Activated naive CD4-positive, alpha-beta T cell treated with anti-CD3 and anti-CD28 coated beads, Interleukin-2, amount 10 ng/mL, durations not matched to agents 7 days and 5 days (primary cell): ENCODE measurements at places on chromosomes 3 and 15.

- peaks cover 10% of the 10 kb centered on the region for H3K4me1 ChIP-seq
- no peaks in the 10 kb centered on the region for H3K36me3 ChIP-seq
- H3K27me3 ChIP-seq, result peaks cover 50% of the 10 kb centered on the region
- DNase-seq, result no peak
- H3K4me3 ChIP-seq, result no peak overlapping the region
These were observed 261.4 kb upstream of the HES1 start for GRCh38 chr3:193874512-193874911.

DNA sequence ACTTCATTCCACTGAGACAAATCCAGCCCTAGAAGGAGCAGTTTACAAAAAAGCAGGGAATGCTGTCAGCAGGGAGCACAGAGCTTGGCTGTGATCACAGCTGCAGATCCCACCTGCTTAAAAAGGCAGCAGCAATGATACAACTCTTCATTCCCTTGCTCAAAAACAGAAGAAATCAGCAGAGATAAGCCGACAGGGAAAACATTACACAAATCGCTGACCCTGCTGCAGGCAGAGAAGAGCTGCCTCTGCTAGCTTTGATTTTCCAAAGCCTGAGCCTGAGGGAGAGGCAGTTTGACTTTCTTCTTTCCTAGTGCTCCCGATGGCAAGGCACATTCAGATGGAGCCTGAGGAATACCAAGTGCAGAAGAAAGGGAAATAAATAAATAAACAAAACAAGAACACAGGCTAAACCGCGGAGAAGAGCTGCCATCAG, 80.2 kb downstream of the SHQ1 start:
- no peak overlapping the region for H3K27ac ChIP-seq
- no peak for DNase-seq
- peaks cover 14% of the 10 kb centered on the region for H3K36me3 ChIP-seq
- H3K4me3 ChIP-seq, result no peak overlapping the region
- peaks cover 4% of the 10 kb centered on the region for H3K4me1 ChIP-seq
- no peaks in the 10 kb centered on the region for H3K27me3 ChIP-seq

GRCh38 chr3:67898916-67899315, 244.5 kb upstream of the SUCLG2 start:
- no peaks in the 10 kb centered on the region for H3K27me3 ChIP-seq
- no peak overlapping the region for H3K27ac ChIP-seq
- H3K4me3 ChIP-seq, result no peak overlapping the region
- no peaks in the 10 kb centered on the region for H3K36me3 ChIP-seq
- no peaks in the 10 kb centered on the region for H3K4me1 ChIP-seq

DNA sequence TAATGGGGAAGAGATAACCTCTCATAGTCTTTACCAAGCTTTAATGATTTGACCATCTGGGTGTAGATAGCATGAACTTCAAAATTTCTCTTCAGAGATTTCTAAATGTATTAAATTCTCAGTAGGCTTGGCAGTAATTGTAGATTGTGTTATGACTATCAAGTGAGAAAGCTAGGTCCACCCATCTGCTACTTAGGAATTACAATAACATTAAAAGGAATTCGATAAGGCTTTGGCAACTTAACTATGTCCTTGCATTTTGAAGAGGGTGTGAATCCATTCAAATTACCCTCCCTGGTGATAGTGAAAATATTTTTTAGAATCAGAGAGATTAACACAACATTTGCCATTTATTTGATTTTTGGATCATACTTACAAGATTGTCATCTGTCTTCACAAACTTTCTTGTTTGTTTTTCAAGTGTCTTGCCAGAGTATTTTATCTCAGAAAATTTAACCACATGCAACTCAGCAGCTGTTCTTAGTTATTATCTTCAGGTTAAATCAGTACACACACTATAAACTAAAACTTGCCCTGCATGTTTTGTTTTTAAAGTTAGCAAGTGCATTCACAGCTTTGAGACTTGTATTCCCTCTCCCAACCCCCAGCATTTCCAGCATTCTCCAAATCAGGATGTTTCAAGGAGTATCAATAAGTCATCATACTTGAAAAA, 69.6 kb upstream of the COL8A1 start:
- H3K4me3 ChIP-seq, result no peak overlapping the region
- H3K27me3 ChIP-seq, result no peaks in the 10 kb centered on the region
- H3K36me3 ChIP-seq, result no peaks in the 10 kb centered on the region
- H3K4me1 ChIP-seq, result no peaks in the 10 kb centered on the region
- H3K27ac ChIP-seq, result no peak overlapping the region

- DNase-seq, result no peak
- no peak overlapping the region for H3K4me3 ChIP-seq
- no peaks in the 10 kb centered on the region for H3K27me3 ChIP-seq
- H3K27ac ChIP-seq, result no peak overlapping the region
- H3K4me1 ChIP-seq, result no peaks in the 10 kb centered on the region
- no peaks in the 10 kb centered on the region for H3K36me3 ChIP-seq
These were observed 637.7 kb upstream of the TBL1XR1 start for GRCh38 chr3:177835008-177835407.

DNA sequence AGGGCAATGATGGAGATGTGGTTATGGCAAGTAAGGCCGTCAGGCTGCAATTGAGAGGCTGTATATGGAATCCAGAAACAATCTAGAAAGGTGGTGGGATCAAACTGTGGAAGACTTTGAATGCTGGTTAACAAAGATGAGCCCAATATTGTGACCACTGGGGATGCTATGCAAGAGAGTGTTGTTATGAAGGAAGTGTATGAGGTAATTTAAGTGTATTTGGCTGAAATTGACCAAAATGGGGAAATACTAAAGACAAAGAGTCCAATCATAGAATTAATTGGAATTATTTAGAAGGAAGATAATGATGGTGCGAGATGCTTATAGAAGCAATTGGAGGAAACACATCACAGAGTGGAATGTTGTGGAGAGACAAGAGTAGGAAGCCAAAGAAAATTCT, 24.5 kb downstream of the BTLA start:
- no peaks in the 10 kb centered on the region for H3K27me3 ChIP-seq
- peaks cover 70% of the 10 kb centered on the region for H3K4me1 ChIP-seq
- peaks cover 85% of the 10 kb centered on the region for H3K36me3 ChIP-seq
- H3K27ac ChIP-seq, result peak overlapping the region; percentile 17

GRCh38 chr3:58202917-58203360, 7.8 kb downstream of the DNASE1L3 start:
- H3K27me3 ChIP-seq, result peaks cover 51% of the 10 kb centered on the region
- H3K36me3 ChIP-seq, result no peaks in the 10 kb centered on the region
- no peak for DNase-seq

- DNase-seq, result no peak
- no peaks in the 10 kb centered on the region for H3K4me1 ChIP-seq
- H3K4me3 ChIP-seq, result no peak overlapping the region
These were observed 24.4 kb downstream of the TP63 start for GRCh38 chr3:189655617-189656016.

DNA sequence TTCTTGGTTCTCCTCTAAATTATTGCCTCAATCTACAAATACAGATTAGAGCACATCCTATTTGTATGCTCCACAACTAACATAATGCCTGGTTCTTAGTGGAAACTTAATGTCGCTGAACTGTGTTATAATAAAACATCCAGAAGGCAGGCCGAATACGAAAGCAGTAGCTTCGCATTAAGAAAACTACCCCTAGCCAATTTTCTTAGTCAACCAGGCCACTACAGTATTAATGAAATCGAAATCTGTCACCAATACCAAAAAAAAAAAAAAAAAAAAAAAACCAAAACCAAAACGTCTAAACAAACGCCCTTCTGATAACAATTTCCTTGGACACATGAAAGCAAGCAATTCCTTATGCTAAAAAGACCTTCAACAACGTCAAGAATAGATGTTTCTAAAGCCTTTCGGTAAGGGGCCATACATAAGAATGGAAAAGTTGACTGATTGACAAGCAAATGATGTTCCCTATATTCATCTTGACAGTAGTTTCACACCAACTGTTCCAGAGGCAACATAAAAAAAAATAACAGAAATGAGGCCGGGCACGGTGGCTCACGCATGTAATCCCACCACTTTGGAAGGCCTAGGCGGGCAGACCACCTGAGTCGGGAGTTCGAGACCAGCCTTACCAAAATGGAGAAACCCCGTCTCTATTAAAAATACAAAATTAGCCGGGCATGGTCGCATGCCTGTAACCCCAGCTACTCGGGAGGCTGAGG, 1.3 kb downstream of the DENND6A start:
- peaks cover 49% of the 10 kb centered on the region for H3K4me1 ChIP-seq
- H3K27ac ChIP-seq, result peak overlapping the region; percentile 97
- peaks cover under 1% of the 10 kb centered on the region for H3K27me3 ChIP-seq
- peak overlapping the region; percentile 81 for H3K4me3 ChIP-seq

- no peak overlapping the region for H3K4me3 ChIP-seq
- no peak for DNase-seq
These were observed 6.9 kb downstream of the ISL2 start for GRCh38 chr15:76343313-76343996.

GRCh38 chr3:4297486-4297885, 5.7 kb upstream of the SETMAR start:
- peaks cover 3% of the 10 kb centered on the region for H3K36me3 ChIP-seq
- DNase-seq, result no peak
- no peak overlapping the region for H3K27ac ChIP-seq
- H3K4me3 ChIP-seq, result no peak overlapping the region
- H3K4me1 ChIP-seq, result peaks cover 4% of the 10 kb centered on the region

DNA sequence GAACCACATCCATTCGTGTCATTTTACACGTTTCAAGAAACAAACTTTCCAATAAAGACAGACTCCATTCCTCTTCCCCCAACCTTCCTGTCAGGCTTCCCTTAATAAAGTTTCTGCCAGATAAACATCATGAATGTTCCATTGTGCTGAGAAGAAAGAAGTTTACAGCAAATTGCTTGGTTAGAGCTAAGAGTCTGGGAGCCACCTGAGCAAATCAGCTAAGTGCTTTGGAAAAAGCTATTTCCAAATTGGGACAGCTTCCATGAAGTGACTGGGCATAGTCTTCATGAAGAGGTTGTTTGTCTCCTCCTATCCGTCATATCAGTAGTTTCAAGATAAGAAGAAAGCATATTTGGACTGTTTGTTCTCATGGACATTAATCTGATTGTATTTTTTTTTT, 77.0 kb downstream of the MAGI1 start:
- no peaks in the 10 kb centered on the region for H3K4me1 ChIP-seq
- no peaks in the 10 kb centered on the region for H3K36me3 ChIP-seq
- H3K4me3 ChIP-seq, result no peak overlapping the region
- H3K27ac ChIP-seq, result no peak overlapping the region

GRCh38 chr3:191353022-191353777, 22.9 kb upstream of the UTS2B start:
- no peak for DNase-seq
- no peaks in the 10 kb centered on the region for H3K4me1 ChIP-seq
- no peaks in the 10 kb centered on the region for H3K27me3 ChIP-seq
- no peak overlapping the region for H3K4me3 ChIP-seq
- H3K36me3 ChIP-seq, result no peaks in the 10 kb centered on the region
- H3K27ac ChIP-seq, result no peak overlapping the region

GRCh38 chr3:95394286-95394685, 1331.4 kb downstream of the NSUN3 start:
- H3K36me3 ChIP-seq, result no peaks in the 10 kb centered on the region
- DNase-seq, result no peak
- H3K27ac ChIP-seq, result no peak overlapping the region
- no peaks in the 10 kb centered on the region for H3K27me3 ChIP-seq

GRCh38 chr15:100438570-100438969, 90.2 kb downstream of the CERS3 start:
- no peaks in the 10 kb centered on the region for H3K36me3 ChIP-seq
- no peaks in the 10 kb centered on the region for H3K27me3 ChIP-seq
- H3K4me1 ChIP-seq, result no peaks in the 10 kb centered on the region
- no peak for DNase-seq

DNA sequence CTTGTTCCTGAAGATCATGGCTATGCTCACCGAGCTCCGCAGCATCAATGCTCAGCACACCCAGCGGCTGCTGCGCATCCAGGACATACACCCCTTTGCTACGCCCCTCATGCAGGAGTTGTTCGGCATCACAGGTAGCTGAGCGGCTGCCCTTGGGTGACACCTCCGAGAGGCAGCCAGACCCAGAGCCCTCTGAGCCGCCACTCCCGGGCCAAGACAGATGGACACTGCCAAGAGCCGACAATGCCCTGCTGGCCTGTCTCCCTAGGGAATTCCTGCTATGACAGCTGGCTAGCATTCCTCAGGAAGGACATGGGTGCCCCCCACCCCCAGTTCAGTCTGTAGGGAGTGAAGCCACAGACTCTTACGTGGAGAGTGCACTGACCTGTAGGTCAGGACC, 35.2 kb downstream of the NR1I2 start:
- H3K27ac ChIP-seq, result no peak overlapping the region
- H3K4me3 ChIP-seq, result no peak overlapping the region
- no peaks in the 10 kb centered on the region for H3K4me1 ChIP-seq
- no peak for DNase-seq
- H3K36me3 ChIP-seq, result no peaks in the 10 kb centered on the region
- H3K27me3 ChIP-seq, result peaks cover 4% of the 10 kb centered on the region

DNA sequence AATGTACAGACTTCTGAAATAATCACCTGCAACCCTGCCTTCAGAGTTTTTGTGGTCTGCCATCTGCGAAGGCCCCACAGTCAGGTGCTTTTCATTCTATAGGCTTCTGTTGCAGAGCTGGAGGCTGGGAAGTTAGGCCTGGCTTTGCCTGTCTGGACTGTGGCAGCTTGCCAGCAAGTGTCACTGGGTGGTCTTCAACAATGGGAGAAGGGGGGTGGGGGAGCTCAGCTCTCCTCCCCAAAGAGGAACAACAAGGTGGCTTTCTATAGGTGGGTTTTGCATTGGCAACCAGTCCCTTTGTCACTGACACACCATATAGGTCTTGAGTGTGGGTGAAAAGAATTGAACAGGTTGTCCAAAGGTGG, 7.3 kb downstream of the BOC start:
- no peaks in the 10 kb centered on the region for H3K36me3 ChIP-seq
- peaks cover 70% of the 10 kb centered on the region for H3K27me3 ChIP-seq
- DNase-seq, result no peak
- no peak overlapping the region for H3K4me3 ChIP-seq

DNA sequence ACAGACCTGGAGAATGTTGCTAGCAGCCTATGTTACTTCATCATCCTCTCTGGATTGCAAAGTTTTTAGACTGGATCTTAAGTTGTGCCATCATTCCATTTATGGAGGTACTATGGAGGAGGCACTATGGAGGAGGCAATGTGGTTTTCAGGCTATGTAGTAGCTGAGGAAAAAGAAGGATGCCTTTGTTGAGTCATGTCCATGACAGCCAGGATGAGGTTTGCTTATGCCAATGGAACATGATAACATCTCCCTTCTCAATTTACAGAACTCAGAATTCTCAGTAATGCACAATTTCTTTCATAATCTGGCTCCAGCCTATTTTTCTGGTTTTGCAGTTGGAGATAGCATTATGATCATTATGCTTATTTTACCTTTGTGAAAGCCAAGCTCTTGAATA, 65.9 kb upstream of the TMEM108 start:
- no peak for DNase-seq
- H3K4me3 ChIP-seq, result no peak overlapping the region
- no peaks in the 10 kb centered on the region for H3K36me3 ChIP-seq
- no peaks in the 10 kb centered on the region for H3K27me3 ChIP-seq

GRCh38 chr3:108489776-108490175, 20.6 kb downstream of the MYH15 start:
- H3K27ac ChIP-seq, result no peak overlapping the region
- DNase-seq, result peak; percentile 46
- H3K27me3 ChIP-seq, result peaks cover 11% of the 10 kb centered on the region
- H3K36me3 ChIP-seq, result no peaks in the 10 kb centered on the region
- H3K4me1 ChIP-seq, result peaks cover 2% of the 10 kb centered on the region
- H3K4me3 ChIP-seq, result no peak overlapping the region
